ENCODE measurements at places on chromosomes 6 and 20.

- peak; percentile 1 for DNase-seq
Observed at GRCh38 chr6:89952686-89953085, 58.4 kb downstream of the GJA10 start.

DNA sequence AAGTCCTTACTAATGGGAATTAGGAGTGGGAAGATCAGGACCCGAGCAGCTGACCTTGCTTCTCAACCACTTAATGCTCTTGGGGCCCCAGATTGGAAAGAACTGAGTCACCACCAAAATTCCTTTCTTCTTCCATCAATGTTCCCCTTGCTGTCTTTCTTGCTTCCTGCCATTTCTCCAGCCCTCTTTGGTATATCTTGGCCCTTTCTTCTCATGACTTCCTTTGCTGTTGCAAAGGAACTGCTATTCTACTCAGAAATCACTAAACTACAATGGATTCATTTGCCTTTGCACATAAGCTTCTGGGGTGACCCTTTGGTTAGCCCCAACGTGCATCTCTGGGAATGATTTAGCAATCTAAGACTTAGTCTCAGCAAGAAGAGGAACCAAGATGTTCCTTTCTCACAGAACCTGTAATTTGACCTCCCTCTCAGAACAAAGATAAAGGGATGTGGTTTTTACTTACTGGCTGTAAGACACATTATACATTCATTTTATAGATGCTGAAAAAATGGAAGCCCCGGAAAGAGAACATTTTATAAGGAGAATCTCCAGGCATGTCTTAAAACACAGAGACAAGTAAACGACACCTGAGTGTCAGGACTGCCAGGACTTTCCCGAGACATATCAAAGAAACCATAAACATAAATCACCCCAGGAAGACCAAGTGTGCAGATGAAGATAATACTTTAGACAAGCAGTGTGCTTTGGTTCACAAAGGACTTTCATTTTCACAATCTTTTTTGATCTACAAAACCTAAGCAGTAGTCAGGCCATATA, 99.0 kb upstream of the TNFAIP3 start:
- no peak for DNase-seq

GRCh38 chr6:113271437-113271836, 585.7 kb upstream of the MARCKS start:
- DNase-seq, result peak; percentile 59

- peak; percentile 21 for DNase-seq
Observed at GRCh38 chr6:46191961-46192360, 21.2 kb upstream of the ENPP5 start.

DNA sequence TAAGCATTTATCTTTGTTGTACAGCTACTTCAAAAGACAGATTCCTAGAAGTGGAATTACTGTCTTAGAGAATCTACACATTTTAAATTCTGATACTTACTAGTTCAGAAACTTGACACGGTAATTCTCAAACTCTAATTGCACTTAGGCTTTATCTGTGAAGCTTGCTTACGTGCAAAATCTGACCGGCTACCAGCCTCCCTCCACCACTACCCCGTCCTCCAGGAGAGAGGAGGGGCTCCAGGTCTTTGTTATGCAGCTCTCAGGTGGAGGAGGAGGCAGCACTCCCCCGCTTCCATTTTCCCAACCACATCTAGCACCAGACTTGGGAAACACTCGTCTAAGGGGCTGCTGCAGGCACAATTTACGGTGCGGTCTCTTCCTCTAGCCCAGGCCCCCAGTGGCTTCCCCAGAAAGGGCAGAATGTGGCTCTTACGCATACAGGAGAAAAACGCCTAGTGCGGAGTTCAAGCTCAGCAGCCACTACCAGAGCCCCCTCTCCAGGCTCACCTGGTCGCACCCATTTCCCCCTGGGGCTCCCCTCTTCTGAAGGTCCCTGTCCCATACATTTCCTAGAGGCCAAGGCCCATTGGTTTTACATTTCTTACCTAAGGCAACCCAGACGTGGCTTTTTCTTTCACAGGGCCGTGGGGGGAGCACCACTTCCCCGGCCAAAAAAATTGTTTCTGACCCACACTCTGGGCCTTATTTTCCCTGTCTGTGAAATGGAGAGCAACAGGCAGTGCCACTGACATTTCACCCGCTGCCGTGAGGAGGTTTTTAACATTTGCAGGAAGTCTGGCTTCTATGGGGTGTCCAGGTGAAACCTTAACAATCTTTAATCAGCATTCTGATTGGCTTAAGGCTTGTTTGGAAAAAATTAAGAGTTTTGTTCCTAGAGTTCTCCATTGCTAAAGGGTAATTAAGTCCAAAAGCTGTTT, 1.6 kb upstream of the TGIF2 start:
- DNase-seq, result no peak

GRCh38 chr20:45892828-45893500, 1.8 kb downstream of the CTSA start:
- DNase-seq, result no peak

DNA sequence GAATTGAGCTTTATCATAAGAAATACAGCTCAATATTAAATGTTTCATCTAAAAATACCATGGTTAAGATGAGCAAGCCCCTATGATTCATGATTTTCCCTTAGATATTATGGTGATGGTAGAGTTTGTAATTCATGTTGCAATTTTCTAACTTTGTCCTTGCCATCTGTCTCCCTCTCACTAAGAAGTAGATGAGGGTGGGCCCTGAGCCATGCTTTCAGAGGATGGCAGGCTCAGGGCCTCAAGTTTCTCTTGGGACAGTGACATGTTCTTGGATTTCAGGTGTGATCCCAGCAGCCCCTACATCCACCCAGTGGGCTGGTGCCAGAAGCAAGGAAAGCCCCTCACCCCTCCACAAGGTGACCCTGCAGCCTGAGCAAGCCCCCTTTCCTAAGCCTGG, 25.6 kb downstream of the L3MBTL1 start:
- DNase-seq, result no peak
